ENCODE measurements at places on chromosomes 2 and 18. TPM values are rescaled to one million over a fixed set of nuclear protein-coding genes. Genes with fewer than 3 reads are reported as not detected.

- H3K36me3 ChIP-seq = no peaks in the 10 kb centered on the region
- no peak for DNase-seq
Measured at GRCh38 chr2:85275984-85276540, 51.7 kb downstream of the TGOLN2 start.

DNA sequence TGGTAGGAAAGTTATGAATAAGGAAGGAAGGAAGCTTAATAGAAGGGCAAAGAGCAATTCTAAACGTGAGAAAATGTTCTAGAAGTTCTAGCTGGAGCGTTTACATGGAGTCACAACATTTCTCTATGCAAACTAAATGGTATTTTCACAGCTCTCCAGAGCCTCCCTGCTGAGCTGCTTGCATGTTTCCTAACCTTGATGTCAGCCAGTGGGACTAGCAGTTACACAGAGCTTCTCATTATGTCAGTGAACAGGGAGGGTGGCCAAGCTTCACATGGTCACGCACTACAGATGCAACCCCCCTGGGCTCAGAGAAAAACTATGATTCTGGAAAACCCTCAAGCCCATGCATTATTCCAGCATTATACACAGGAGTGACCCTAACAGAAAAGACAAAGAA, 153.4 kb upstream of the CCDC150 start:
- DNase-seq = no peak
- no peaks in the 10 kb centered on the region for H3K36me3 ChIP-seq
- no peak overlapping the region for H3K27ac ChIP-seq
- no peak overlapping the region for H3K4me3 ChIP-seq
- H3K27me3 ChIP-seq = no peaks in the 10 kb centered on the region

DNA sequence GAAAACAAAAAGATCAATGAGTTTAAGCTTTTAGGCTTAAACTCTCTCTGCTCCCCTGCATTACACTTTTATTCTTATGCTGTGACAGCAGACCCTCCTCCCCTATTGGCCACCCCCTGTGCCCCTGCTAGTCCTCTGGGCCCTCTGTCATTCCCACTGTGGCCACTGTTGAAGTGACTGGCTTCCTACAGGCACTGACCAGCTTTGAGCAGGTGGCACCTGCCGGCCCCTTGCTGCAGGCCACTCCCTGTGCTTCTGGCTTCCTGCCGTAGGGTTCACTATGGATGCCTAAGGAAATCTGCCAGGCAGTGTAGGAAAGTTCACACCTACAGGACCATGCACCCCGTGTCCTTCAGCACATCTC, 156.5 kb upstream of the L3MBTL4 start:
- no peaks in the 10 kb centered on the region for H3K36me3 ChIP-seq
- DNase-seq = no peak
- H3K4me3 ChIP-seq = no peak overlapping the region
- H3K4me1 ChIP-seq = no peaks in the 10 kb centered on the region
- H3K27me3 ChIP-seq = no peaks in the 10 kb centered on the region

Gene ARID5A
- polyA plus RNA-seq = 3.3 TPM

- peaks cover 3% of the 10 kb centered on the region for H3K4me1 ChIP-seq
- no peak for DNase-seq
- H3K36me3 ChIP-seq = no peaks in the 10 kb centered on the region
Measured at GRCh38 chr18:79625924-79626561, 53.6 kb upstream of the CTDP1 start.
